ENCODE measurements at places on chromosomes 16 and 17.

DNA sequence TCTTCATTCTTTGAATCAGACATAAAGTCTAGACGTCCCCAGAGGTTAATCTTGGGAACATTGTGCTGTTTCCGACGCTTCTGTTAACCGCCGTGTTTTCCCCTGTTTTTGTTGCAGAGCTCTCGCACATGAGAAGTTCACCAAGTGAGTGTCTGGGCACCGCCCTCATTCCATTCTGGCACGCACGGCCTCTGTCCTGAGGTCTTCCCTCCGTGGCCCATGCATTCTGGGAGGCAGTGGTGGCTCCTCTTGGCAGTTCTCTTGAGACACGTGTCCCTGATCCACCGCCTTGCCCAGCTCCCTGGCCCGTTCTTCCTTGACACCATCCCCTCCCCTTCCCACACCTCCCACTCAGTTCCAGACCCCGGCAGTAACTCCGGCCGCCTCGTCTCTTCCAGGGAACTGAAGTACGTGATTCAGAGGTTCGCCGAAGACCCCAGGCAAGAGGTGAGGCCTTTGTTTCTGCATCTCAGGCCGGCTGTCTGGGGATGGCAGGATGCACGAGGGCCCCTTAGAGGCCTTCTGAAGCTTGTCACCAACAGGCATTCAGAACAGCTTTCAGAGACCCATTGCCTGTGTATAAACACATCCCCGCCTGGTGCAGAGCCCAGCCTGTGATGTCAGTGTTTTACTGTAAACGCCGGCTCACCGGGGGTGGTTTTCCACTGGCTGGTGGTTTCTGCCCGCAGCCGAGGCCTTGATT is 85.9 kb upstream of the PLCG2 start:
- peaks cover 9% of the 10 kb centered on the region for H3K4me1 ChIP-seq
- DNase-seq: no peak
- H3K4me3 ChIP-seq: no peak overlapping the region
- H3K36me3 ChIP-seq: peaks cover 9% of the 10 kb centered on the region
- no peaks in the 10 kb centered on the region for H3K27me3 ChIP-seq

- H3K4me3 ChIP-seq: no peak overlapping the region
- no peak for DNase-seq
These were observed 141.6 kb downstream of the CDRT15L2 start for GRCh38 chr17:20721171-20721570.

GRCh38 chr17:20998571-20999043 is 44.2 kb downstream of the USP22 start:
- peaks cover 22% of the 10 kb centered on the region for H3K4me1 ChIP-seq
- peaks cover 22% of the 10 kb centered on the region for H3K36me3 ChIP-seq
- no peak for DNase-seq
- no peak overlapping the region for H3K27ac ChIP-seq

- no peak overlapping the region for H3K27ac ChIP-seq
- H3K36me3 ChIP-seq: no peaks in the 10 kb centered on the region
- no peak overlapping the region for H3K4me3 ChIP-seq
- H3K27me3 ChIP-seq: peaks cover 11% of the 10 kb centered on the region
- DNase-seq: no peak
These were observed 11.6 kb upstream of the RAI1 start for GRCh38 chr17:17669580-17670235.

DNA sequence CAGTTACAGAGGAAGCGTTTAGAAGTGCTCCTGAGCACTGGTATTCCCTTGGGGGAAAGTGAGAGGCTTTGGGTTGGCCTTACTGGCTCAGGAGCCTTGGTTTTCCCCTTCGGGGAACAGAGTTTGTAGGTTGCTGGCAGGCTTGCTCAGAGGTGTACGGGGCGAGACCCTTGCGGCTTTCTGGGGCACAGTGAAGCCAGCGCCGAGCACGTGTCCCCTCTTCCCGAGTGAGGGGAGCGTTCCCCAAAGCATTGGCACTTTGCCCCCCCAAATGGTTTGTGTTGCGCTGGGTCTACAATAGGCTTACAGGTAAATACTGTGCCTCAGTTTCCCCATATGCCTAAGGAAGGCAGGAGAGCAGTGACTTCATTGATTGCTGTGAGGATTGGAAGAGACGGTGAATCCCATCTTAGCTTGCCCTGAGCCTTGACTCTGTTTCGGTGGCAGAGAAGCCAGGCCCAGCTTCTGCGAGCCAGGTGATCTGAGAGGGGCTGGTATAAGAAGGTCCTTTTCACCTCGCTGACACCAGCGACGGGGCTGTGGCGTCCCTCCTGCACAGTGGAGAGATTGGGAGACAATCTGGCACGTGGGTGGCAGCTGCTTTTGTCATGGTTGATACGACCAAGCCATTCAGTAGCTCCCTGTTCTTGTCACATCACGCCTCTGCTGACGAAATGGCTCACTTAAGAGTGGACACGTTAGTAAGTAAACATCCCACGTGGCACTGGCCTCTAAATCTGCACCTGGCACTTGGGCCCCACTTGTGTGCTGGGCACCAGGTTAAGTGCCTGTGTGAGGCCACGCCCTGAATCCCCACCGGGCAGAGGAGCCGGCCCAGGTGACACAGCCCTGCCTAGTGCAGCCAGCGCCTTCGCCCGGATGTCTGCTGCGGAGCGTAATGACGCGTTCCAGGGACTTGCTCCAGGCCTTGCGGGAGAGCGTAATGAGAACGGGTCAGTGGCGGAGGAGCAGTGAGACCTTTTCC is 55.0 kb downstream of the MEAK7 start:
- H3K27me3 ChIP-seq: no peaks in the 10 kb centered on the region
- H3K36me3 ChIP-seq: no peaks in the 10 kb centered on the region
- no peak overlapping the region for H3K27ac ChIP-seq
- no peak for DNase-seq
